ENCODE measurements at places on chromosomes 7 and 10. TPM values are rescaled to one million over a fixed set of nuclear protein-coding genes. Genes with fewer than 3 reads are reported as not detected.
A peak's percentile ranks its signal among the peaks of the same experiment; 100 is the strongest.

- H3K36me3 ChIP-seq, result no peaks in the 10 kb centered on the region
- H3K4me3 ChIP-seq, result no peak overlapping the region
- no peak for DNase-seq
- H3K4me1 ChIP-seq, result peaks cover 6% of the 10 kb centered on the region
These were observed 23.3 kb upstream of the PDGFA start for GRCh38 chr7:542713-543500.

- H3K4me3 ChIP-seq, result no peak overlapping the region
- no peaks in the 10 kb centered on the region for H3K4me1 ChIP-seq
- DNase-seq, result no peak
- H3K36me3 ChIP-seq, result no peaks in the 10 kb centered on the region
- no peak overlapping the region for H3K27ac ChIP-seq
These were observed 25.8 kb upstream of the PIP4K2A start for GRCh38 chr10:22740180-22740579.

DNA sequence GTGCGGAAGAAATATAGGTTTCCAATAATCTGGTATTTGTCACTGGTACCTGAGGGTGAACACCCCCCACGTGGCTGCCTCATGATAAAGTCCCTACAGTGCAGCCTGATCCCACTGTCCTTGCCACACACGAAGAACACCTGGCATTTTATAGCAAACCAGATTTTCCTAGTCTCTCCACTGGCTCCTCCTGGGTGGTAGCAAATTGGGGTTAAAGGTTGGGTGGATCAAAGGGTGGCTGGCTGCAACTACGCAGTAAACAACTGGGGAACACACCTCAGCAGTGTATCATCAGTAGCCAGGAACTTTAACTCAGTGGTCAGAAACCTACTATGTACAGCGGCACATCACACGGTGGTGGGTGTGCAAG is 10.3 kb downstream of the SEPHS1 start:
- H3K27me3 ChIP-seq, result no peaks in the 10 kb centered on the region
- no peak overlapping the region for H3K4me3 ChIP-seq

GRCh38 chr10:118423800-118424442 is 81.8 kb upstream of the FAM204A start:
- H3K4me3 ChIP-seq, result no peak overlapping the region
- DNase-seq, result peak; percentile 83
- H3K36me3 ChIP-seq, result no peaks in the 10 kb centered on the region
- H3K4me1 ChIP-seq, result no peaks in the 10 kb centered on the region
- no peak overlapping the region for H3K27ac ChIP-seq

- H3K27ac ChIP-seq, result no peak overlapping the region
- no peaks in the 10 kb centered on the region for H3K4me1 ChIP-seq
- no peak overlapping the region for H3K4me3 ChIP-seq
- no peak for DNase-seq
These were observed 295.2 kb downstream of the GFRA1 start for GRCh38 chr10:115977855-115978254.

Gene CLDN4
- 0.29 TPM for total RNA-seq

Gene FKBP6
- total RNA-seq, result not detected

Gene CALHM2
- total RNA-seq, result 131 TPM

Gene FEZF1
- total RNA-seq, result not detected

Gene PDE6C
- not detected for total RNA-seq

Gene CDHR1
- 0.26 TPM for total RNA-seq

Gene VWA2
- not detected for total RNA-seq

Gene EN2
- total RNA-seq, result not detected
